ENCODE measurements at places on chromosomes 6 and 20.

DNA sequence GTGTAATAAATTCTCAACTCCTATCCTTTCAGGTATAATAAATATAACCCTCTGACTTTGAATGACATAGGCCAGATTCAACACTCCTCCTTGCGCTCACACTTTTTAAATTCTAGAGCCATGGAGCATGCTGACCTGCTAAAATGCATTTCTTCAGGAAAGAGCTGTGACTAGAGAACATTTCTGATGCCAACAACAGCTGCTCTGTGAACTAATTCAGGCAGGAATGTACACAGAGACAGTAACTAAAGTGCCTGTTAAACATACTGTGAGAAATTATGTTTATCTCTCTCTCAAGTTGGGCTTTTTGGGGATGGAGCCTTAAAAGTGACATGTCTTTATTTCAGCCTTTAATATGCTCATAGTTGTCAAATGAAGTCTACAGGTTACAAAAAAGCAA is 8.3 kb downstream of the NHSL1 start:
- no peak for DNase-seq

DNA sequence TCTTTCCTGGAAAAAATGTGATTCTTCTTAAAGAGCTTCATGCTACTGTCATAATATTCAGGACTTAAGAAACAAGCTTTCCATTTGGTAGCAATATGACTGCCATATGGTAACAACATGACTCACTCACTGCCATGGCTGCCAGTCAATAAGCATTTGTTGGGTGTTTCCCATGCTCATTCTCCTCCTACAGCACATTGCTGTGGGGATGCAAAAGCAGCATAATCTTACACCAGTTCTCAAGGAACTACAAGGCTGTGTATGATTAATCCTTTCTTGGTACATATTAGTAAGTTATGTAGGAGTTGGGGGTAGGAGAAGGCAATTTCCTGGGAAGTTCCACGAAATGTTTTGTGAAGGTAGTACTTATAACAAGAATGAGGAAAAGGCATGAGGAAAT is 76.7 kb downstream of the CEP162 start:
- DNase-seq: no peak

DNA sequence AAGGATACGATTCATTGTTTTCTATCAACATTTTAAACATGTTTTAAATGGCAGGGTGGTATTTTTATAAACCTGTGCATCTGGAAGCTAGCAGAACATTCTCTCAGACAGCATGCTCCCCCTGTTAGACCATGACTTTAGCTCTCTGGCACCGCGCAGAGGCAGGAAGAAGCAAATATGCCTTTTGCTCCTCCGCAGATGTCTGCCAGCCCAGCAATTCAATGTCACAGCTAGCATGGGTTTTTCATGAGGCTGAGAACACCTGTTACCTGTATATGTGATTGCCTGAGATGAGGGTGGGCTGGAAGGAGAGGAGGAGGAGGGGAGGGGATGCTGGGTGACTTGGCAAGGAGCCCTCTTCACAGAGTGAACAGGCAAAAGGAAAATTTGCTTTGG is 6.7 kb downstream of the MTCH1 start:
- DNase-seq: peak; percentile 56

GRCh38 chr6:3786141-3786540 is 34.6 kb upstream of the PXDC1 start:
- no peak for DNase-seq

DNA sequence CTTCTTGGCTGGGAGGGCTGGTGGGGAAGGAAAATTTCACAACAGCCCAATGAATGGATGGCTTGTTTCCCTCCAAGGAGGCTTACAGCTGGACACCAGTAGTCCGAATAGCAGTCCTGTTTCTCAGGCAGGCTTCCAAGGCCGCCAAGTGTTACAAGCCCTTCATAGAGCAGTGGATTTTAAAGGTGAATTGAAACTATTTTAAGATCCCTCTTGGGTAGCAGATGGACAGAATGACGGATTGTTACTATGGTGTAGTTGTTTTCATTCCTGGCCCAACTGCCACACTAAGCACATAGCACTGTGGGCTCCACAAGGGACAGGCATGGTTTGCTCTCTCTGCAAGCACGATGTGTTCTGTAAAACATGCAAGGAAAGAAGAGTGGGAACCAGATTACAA is 203.3 kb upstream of the TAB2 start:
- DNase-seq: no peak

DNA sequence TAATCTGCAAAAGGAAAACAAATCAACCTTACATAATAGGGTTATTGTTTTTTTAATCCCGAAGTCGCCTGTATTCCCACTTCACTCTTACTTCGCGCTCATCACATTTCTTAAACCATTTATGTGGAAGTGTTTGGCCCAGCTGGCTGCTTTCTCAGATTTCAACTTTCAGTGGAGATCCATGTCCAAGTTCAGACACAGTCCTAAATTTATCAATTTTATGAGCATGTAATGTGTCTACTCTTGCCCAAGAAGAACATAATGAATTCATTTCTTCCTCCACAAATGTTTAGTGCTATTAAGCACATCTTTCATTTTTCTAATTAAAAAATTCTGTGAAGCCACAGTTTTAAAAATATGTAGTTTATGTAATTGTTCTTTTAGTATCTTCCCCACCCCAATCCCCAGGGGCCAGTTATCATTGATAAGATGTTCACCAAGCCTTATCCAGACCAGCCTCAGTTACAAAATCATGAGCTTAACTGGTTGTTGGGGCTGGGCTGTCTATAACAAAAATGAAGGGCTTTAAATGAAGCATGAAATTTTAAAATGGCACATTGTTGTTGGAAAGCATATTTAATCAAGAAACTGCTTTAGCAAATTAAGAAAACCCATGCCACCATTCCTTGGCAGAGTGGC is 151.7 kb downstream of the UST start:
- no peak for DNase-seq

GRCh38 chr6:2659882-2660281 is 90.8 kb downstream of the MYLK4 start:
- DNase-seq: no peak

DNA sequence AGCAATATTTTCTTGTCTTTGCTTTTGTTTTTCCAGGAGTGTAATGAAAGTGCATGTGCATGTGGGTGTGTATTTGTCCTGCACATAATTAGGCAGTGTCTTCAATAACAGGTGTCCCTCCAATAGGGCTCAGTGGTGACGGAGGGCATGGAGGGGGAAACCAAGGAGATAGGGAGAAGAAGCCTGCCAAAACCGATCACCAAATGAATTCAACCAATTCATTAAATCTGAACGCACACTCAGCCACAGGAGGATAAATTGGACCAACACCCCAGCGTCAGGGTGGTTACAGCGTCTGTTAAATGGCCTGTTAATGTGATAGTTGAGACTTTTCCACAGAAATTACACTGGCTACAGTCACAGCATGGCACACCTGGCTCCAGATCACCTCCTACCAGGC is 527.6 kb downstream of the CD83 start:
- no peak for DNase-seq

- no peak for DNase-seq
Observed at GRCh38 chr20:35017099-35017835, 61.6 kb downstream of the MYH7B start.

DNA sequence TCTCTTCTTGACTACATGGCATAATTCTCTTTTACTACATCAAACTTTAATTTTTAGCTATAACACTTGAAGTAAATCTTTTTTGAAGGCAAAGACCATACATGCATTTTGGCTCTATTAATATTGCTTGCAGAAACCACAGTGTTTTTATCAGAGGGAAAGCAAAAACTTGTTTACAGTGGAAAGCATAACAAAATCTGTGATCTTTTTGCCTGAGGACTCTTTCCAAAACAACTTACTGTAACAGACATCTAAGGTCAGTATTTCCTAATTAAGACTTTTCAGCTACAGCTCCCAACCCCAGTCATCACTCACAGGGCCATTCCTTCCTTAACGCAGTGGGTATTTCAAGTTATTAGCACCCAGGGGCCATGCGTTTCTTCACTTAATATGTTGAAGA is 274.7 kb downstream of the CDKAL1 start:
- DNase-seq: no peak

- DNase-seq: no peak
Observed at GRCh38 chr6:6981681-6982322, 126.0 kb upstream of the RREB1 start.

- DNase-seq: no peak
Observed at GRCh38 chr6:11121851-11122250, 10.3 kb upstream of the ERVFRD-1 start.

GRCh38 chr20:31712564-31713311 is 9.9 kb downstream of the BCL2L1 start:
- DNase-seq: peak; percentile 46

DNA sequence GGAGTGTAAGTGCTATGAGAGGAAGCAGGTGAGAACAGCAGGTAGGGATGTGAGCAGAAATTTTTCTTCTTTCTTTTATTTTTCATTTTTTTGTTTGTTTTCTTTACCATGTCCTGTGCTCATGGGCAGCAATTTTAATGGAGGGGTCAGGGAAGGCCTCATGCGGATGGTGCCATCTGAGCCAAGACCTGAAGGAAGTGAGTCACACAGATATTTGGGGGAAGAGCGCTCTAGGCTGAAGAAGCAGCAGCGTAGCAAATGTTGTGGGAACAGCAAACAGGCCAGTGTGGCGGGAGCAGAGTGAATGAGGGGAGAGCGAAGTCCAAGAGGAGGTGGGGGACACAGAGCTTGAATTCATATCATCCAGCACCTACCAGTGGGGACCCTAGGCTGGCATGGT is 12.7 kb downstream of the SPDEF start:
- no peak for DNase-seq

DNA sequence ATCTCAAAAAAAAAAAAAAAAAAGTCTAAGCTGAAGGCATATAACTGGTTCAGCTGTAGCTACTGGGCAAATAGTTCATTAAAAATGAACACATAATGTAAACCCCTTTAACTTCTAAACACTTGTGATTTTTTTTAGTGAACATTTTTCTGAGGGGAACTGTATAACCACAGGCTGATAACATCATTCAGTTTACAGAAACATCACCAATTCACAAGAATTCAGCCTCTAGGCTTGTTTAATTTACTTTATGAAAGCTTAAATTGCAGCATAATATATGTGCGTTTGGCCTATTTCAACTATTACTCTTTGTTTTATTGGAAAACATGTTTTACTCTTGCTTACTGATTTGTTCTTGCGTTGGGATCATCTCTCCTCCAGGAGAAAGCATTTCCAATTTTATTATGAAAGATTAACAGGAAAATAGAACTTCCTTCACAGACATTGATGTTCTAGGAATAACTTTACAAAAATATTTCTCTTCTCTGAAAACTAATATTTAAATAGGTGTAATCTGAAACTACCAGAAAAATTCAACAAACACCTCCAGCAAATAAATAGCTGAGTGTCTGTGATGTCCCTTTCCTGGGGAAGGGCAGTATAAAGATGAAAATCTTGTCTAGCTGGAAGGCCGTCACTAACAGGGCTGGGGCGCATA is 284.5 kb downstream of the UST start:
- DNase-seq: no peak

DNA sequence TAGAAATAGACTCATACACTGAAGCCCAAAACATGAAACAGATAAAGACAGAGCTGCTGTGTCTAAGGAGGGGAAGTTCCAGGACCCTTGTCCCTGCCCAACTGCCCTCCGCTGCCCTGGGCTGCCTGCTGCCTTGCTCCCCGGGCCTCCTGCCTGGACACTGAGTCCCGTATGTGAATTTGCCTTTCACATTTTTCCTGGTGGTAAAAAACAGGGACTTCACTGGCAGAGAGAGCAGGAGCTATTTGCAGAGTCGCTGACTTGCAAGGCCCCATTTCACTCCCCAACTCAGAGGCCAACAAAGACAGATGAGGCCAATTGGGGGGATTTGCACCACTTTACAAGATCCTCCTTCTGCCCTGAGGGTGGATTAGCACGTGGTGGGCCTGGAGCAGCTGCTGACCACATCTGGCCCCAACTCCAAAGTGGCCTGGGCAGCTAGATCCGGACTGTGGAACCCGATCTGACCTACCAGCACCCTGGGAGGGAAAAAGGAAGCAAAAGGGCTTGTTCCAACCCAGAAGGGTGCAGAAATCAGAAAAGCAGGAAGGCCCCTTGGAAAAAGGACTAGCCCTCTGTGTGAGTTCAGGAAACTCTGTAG is 61.4 kb downstream of the NOL4L start:
- no peak for DNase-seq

DNA sequence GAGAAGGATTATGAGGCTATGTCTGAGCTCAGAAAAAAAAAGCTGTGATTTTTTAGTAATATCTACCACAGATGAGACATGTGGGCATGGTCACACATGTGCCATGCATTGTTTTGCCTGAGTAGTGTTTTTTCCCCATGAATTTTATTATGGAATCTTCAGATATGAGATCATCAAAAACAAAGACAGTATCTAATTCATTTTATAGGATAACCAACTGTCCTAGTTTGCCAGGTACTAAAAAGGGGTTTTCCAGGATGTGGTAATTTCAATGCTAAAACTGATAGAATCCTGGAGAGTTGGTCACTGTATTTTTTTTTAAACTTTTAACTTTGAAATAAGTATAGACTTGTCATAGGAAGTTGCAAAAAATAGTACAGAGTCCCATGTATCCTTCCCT is 127.4 kb upstream of the MAP3K7 start:
- DNase-seq: no peak

DNA sequence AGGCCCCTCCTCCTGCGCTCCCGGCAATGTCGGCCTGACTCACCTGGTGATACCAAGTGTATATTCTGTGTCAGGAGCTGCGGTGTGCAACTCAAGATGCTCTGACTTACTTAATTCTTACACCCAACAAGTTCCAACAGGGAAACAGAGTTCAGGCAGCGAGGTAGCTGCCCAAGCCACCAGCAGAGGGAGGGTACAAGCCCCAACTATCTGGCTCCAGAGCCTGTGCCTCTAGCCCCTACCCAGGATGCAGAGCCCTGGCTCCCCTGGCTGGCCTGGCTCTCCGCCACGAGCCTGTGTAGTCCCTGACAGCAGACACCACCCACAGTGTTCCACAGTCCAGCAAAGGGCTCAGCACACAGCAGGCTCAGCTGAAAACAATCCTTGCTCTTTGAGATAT is 34.9 kb downstream of the C20orf203 start:
- no peak for DNase-seq

- DNase-seq: no peak
Observed at GRCh38 chr6:108121612-108122011, 44.2 kb upstream of the NR2E1 start.

DNA sequence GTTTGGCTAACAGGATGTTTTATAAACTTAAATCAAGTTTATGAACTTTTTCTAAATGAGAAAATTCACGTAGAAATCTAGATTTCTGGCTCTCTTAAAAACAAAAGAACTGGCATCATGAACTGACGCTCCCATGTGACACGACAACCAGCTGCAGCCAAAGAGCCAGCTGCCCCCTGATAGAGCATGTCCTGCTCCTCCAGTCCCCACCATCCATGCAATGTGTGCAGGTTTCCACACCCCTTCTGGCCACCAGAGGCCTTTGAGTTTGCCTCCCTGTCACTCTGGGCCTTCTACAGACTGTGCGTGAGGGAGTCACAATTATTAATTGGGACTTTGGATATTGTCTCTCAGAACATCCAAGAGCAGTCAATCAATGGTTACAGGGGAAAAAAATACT is 1.6 kb upstream of the GPLD1 start:
- no peak for DNase-seq

DNA sequence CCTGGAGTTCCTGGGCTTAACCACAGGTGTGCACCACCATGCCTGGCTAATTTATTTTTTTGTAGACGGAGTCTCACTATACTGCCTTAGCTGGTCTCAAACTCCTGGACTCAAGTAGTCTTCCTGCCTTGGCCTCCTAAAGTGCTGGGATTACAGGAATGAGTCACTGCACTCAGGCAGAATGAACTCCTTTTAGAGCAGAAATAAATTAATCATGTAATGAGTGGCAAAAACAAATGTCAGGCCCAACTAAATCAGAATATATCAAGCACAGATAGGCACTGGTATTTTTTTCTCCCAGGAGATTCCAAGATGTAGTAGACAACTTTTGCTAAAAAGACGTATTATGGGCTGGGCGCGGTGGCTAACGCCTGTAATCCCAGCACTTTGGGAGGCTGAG is 2.6 kb downstream of the RPS10 start:
- no peak for DNase-seq

Data from DMS79 treated with DMSO at 0.1 percent for 48 hours (cell line).